Occipital lobe (tissue), 3 donors: ENCODE measurements at places on chromosomes 12 and 14. TPM values are rescaled to one million over a fixed set of nuclear protein-coding genes. Genes with fewer than 3 reads are reported as not detected.
A peak's percentile ranks its signal among the peaks of the same experiment; 100 is the strongest.

- no peak for DNase-seq
These were observed 152.7 kb downstream of the PELI2 start for GRCh38 chr14:56270921-56271320.

DNA sequence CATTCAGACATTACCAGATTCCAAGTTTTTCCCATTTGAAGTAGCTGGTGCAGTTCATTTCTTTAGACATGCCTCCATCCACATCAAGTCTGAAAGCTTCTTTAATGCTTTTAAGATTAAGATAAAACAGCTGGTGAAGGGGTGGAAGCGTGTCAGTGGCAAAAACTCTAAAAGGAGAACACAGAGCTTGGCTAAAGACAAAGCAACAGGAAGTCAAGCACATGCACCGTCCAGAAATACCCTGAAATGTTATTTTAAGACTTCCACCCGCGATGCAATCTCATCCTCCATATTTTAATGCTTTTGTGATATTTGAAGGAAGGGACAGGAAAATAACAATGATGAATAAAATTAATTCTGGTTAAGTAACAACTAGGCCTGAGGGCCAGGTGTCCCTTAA lies 31.8 kb downstream of the PPM1H start:
- peak; percentile 13 for DNase-seq

- DNase-seq = no peak
These were observed 142.7 kb downstream of the TBX5 start for GRCh38 chr12:114263056-114263805.

The ZBTB1 gene
- 47.6 TPM for total RNA-seq

GRCh38 chr12:70739756-70740155 lies 102.5 kb upstream of the PTPRB start:
- DNase-seq = no peak

The LALBA gene
- 0.47 TPM for total RNA-seq

- DNase-seq = no peak
These were observed 108.2 kb downstream of the STXBP6 start for GRCh38 chr14:24941719-24942118.

DNA sequence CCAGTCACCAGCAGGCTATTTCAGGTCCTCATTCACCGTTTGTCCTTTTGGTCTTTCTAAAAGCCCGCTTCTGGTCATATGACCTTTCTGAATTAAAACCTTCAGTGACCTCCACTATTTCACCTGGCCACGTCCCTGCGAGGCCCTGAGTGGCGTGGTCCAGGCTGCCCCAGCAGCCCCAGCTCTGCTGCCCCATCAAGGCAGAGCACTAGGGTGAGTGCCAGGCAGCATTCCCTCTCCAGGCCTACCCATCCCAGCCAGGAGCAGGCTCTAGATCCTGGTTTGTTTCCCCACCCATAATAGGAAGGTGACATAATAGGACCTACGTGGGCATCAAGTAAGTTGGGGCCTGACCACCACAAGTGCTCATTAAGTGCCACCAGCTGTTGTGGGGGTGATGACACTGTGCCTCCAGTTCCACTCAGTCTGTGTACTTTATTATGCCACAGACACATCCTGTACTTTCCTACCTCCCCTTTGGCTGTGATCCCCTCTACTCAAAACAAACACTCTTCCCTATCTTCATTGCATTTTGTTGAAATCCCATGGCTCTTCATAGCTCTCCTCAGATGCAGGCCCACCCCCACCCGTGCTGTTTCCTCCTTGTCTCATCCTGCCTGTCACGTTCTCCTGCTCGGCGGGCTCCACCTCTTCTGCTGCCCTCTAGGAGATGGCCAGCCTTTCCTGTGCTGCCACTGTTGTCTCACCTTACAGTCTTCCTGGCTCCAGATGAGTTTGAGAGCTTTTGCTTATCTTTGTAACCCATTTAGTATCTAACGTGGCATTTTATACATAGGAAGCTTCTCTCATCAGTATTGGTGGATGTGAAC lies 21.4 kb downstream of the CKB start:
- DNase-seq = no peak

The RPS29 gene
- total RNA-seq = 2,148 TPM

The ITGB7 gene
- total RNA-seq = not detected

DNA sequence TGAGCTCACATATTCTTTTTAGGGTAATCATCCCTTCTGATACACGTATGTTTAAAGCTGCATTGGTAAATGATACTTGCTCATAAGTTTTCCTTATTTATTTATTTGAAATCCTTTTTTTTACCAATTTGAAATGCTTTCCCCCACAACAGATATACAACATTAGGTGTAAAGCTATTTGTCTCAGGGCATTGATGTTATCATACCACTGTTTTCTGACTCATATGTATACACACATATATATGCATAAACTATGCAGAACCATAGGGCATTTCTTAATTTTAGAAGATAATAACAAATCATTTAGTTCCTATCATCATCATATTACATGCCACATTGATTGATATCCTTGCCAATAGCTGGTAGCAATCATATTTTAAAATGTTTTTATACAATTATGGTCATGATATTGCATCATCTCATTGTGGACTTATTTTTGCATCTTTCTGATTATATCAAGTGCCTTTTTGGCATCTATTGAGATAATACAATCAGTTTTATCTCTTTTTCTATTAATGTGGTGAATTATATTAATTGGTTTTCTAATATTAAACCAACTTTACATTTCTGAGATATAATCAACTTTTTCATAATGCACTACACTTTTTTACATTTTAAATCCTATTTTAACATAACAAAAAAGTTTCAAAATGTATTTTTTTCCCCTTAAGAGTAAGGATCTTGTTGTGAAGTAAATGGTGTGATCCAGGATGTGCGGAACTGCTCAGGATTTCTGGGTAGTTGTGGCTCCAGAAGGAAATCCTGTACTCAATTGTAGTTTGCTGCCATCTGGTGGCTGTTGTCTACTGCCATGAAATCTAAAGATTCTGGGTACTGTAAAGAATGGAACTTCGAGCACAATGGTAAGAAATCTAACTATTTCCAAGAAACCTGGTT lies 16.7 kb downstream of the OR9K2 start:
- no peak for DNase-seq

DNA sequence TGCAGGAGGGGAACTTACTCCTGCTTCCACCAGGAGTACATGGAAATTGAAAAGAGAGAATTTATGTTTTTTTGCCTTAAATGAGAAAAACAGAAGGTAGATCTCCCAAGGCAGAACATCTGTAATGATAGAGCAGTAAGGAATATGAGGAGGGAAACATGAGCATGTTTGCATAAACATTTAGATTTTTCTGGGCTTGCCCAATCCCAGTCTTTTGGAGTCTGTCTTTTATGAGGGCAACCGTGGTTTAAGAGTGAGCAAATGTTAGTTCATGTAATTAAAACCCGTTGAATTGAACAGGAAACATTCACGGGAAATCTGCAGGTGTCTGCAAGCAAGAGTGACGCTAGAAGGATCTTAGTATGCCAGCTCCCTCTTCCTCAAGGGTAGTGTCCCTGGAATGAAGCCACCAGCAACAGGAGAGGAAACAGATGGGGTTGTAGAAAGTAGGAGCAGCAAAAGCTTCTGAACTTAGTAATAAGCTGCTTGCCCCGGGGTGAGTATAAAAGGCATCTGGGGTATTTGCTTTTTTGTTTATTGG lies 79.3 kb downstream of the ARF6 start:
- DNase-seq = no peak

GRCh38 chr14:22225516-22226140 lies 363.4 kb downstream of the DAD1 start:
- DNase-seq = no peak

DNA sequence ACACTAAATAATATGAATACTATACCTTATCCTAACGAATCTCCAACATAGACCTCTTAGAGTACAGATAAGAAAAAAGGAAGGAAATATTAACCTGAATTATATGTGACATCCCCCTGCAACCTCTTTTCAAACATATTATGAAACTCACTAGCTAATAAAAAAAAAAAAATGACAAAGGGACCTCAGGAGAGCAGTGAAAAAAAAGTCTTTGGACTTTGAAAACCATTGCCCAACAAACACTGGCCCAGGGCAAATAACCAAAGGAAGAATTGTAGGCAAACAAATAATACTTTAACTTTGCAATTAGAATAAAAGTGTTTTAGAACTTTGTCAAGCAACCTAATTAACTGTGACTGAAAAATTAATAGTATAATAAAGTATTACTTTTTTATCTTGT lies 7.7 kb downstream of the SOX5 start:
- no peak for DNase-seq

The RND1 gene
- 22.9 TPM for total RNA-seq

DNA sequence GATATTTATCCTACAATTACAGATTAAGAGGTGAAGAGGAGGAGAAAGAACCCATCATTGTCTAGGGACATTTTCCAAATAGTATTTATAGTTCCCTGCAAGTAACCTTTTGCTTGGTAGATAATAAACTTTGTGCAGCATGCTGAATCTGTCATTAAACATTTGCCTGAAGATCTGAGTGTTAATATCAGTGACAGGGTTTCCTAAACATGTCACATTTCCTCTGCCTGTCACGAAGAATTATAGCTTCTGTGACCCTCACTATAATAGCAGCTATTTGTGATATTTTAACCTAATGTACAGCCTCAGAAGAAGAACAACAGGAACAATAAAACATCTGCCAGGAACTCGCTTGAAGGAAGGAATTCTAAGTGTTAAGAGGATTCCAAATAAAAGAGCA lies 350.3 kb downstream of the GXYLT1 start:
- no peak for DNase-seq

GRCh38 chr14:69584389-69584788 lies 9.7 kb upstream of the CCDC177 start:
- DNase-seq = no peak

- DNase-seq = no peak
These were observed 5.6 kb downstream of the TMEM119 start for GRCh38 chr12:108592033-108592909.

GRCh38 chr12:100553936-100554335 lies 19.5 kb upstream of the GAS2L3 start:
- DNase-seq = no peak

- DNase-seq = no peak
These were observed 55.4 kb downstream of the KCNJ8 start for GRCh38 chr12:21718944-21719650.

The RERG gene
- total RNA-seq = 2.2 TPM

DNA sequence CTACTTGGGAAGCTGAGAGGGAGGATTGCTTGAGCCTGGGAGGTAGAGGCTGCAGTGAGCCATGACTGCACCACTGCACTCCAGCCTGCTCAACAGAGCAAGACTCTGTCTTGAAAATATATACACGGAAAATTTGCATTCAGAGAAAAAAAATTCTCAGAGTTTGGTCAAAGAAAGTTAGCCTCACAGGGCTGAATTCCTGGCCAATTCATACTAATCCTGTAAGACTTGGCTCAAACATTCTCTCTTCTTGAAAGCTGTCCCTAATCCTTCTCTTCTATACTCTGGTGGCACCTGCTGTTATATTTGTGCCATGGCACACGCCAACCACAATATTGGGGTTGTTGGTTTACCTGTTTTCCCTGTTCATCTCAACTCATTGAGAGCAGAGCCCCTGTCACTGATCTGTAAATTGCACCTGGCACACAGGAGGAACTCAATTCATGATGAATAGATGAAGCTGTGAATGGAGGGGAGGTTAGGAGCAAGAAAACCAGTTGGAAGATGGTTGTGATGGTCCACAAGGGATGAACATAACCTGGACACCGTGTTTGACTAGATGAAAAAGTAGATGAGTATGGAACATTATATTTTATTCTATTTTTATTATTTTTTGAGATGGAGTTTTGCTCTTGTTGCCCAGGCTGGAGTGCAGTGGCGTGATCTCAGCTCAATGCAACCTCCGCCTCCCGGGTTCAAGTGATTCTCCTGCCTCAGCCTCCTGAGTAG lies 36.8 kb upstream of the SPTSSA start:
- DNase-seq = no peak

- no peak for DNase-seq
These were observed 141.9 kb downstream of the CHST11 start for GRCh38 chr12:104598342-104599271.

The PPFIBP1 gene
- 108 TPM for total RNA-seq
